ENCODE measurements at places on chromosomes 6 and 20.

- no peak for DNase-seq
Measured at GRCh38 chr6:34067814-34068213, 78.1 kb downstream of the GRM4 start.

GRCh38 chr20:44552050-44552449 is 30.2 kb upstream of the SERINC3 start:
- DNase-seq = no peak

DNA sequence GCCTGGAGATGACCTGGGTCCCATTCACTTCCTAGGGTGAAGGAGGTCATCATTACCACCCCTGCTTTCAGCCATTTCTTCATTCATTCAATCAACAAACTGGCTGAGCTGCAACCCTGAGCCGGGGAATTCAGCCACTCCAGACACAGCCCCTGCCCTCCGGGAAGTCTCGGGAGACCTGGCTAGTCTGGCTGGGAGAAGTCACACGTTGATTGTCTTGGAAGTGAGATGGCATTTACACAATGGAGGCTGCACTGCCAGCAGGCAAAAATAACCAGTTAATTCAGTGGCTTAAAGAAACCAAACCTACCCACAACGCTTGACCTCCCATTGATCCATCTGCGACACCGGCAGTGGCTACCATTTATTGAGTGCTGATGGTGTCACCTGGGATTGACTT is 2.0 kb upstream of the PMEPA1 start:
- no peak for DNase-seq

GRCh38 chr6:140276133-140276532 is 901.7 kb upstream of the CITED2 start:
- no peak for DNase-seq

DNA sequence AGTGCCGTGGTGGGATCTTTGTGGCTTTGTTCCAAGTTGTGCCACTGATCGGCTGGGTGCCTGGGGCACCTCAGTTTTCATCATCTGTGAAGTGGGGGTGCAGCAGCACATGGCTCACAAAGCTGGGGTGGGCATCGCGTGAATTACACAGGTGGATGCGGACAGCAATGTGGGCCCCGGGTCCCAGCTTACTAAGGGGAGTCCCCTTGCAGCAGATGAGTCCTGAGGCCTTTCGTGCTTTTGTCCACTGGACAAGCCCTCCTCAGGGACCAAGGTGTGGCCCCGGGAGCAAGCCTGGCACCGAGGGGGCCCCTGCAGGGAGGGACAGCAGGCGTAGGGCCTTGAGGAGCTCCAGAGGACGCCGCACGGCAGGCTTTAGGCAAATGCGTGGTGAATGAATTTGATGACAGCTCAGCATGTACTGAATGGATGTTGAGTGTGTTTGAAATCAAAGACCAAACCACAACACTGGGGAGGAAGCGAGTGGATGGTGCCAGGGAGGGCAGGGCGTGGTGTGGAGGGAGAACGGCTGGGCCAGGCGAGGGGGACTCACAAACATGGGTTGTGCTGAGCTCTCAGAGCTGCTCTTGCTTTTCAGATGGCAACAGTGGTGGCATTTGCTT is 53.2 kb downstream of the IRF4 start:
- peak; percentile 62 for DNase-seq

GRCh38 chr6:10399451-10399850 is 15.4 kb downstream of the TFAP2A start:
- DNase-seq = no peak

- DNase-seq = no peak
Measured at GRCh38 chr6:93272211-93272610, 147.1 kb downstream of the EPHA7 start.

DNA sequence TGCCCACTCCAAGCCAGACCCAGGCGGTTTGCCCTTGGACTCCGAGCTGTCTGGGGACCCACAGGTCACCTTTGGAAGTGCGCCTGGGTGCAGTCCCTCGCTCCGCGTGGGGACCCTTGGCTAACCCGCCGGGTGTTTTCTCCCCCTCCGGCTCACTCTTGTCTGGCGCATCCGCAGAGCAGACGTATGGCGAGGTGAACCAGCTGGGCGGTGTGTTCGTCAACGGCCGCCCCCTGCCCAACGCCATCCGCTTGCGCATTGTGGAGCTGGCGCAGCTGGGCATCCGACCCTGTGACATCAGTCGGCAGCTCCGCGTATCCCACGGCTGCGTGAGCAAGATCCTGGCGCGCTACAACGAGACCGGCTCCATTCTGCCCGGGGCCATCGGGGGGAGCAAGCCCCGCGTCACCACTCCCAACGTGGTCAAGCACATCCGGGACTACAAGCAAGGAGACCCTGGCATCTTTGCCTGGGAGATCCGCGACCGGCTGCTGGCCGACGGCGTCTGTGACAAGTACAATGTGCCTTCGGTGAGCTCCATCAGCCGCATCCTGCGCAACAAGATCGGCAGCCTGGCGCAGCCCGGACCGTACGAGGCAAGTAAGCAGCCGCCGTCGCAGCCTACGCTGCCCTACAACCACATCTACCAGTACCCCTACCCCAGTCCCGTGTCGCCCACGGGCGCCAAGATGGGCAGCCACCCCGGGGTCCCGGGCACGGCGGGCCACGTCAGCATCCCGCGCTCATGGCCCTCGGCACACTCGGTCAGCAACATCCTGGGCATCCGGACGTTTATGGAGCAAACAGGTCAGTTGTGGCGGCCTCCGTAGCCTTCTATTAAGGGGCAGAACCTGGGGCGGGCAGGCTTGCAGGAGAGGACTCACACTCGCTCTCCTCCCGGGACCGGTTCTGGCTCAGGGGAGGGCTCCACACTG is 1.1 kb downstream of the PAX1 start:
- DNase-seq = no peak

DNA sequence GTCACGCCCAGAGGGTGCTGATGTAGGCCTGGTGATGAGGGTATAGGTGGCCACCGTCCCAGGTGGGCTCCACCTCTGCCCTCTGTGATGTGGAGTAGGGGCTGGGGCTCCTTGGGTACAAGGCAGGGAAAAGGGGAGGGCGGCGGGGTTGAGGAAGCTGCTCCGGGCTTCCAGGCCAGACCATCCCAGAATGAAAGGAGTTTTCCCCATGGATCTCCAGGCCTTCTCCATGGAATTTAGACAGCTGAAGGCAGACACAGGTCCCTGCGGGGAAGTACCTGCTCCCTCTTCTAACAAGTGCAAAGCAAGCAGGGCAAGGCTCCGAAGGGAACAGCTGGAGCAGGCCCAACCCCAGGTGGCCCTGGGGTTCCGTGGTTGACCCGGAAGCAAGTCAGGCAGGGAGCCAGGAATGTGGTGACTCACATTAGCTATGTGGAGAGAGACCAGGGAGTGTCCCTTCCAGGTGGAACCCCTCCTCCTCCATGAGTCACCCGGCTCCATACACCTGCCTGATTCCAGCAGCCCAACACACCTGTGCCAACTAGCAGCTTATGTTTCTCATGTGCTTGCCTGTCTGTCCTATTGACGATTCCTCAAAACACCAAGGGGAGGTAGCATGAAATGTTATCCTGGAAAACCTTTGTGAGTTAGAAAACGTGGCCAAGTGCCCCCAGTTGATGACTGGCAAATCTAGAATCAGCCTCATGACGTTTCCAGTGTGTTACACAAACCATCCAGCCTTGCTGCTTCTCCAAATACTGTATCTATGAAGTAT is 59.7 kb upstream of the SNX9 start:
- DNase-seq = no peak

GRCh38 chr6:138546733-138547185 is 47.5 kb upstream of the NHSL1 start:
- no peak for DNase-seq

DNA sequence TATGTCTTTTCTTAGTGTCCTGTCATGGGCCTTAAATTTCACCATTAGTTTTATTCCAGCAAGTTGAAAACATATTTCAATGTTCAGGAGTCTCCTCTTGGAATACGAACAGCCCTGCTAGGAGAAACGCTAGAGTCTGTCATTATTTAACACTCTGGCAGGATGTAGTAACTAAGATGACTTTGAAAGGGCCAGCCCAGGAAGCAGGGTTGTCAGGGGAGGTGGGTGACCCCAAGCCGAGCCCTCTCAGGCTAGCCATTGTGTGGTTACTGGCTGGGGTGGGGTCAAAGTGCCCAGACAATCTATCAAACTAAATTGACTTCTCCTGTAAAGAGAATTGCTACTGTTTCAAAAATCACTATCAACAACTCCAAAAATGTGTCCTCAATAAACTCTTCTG is 67.8 kb downstream of the LY86 start:
- DNase-seq = no peak

DNA sequence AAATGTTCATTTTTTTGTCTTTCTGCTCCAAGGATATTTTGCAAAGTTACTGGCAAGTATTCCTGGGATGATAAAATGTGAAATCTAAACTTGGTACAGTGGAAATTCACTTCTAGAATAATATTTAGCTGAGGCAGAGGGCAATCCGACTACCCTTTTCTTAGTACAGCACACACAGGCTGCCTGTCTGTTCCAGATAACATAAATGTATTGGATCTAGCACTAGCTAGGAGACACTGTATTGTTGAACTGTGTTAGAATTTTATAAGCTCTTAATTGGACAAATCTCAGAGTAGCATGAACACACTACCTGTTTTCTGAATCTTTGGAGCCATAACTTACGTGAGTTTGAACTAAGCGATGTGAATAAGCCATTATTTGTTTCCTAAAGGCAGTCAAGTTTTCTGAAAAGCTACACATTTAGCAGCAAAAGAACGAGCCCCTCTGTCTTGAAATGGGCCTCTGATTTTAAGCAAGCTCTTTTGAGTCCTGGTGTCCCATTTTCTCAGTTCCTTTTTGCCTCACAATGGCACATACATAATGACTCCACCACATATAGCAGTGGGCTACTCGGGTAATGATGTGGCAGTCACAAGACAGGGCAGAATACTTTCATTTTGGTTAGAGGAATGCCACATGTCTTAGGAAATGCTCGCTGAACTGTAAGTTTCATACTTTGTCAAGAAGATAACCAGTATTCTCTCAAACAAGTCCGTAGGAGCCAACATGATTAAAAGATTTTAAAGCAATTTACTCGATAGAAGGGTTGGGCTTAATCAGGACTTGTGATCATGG is 116.5 kb upstream of the ESR1 start:
- DNase-seq = no peak

GRCh38 chr6:133704371-133704770 is 184.5 kb upstream of the TCF21 start:
- DNase-seq = no peak

DNA sequence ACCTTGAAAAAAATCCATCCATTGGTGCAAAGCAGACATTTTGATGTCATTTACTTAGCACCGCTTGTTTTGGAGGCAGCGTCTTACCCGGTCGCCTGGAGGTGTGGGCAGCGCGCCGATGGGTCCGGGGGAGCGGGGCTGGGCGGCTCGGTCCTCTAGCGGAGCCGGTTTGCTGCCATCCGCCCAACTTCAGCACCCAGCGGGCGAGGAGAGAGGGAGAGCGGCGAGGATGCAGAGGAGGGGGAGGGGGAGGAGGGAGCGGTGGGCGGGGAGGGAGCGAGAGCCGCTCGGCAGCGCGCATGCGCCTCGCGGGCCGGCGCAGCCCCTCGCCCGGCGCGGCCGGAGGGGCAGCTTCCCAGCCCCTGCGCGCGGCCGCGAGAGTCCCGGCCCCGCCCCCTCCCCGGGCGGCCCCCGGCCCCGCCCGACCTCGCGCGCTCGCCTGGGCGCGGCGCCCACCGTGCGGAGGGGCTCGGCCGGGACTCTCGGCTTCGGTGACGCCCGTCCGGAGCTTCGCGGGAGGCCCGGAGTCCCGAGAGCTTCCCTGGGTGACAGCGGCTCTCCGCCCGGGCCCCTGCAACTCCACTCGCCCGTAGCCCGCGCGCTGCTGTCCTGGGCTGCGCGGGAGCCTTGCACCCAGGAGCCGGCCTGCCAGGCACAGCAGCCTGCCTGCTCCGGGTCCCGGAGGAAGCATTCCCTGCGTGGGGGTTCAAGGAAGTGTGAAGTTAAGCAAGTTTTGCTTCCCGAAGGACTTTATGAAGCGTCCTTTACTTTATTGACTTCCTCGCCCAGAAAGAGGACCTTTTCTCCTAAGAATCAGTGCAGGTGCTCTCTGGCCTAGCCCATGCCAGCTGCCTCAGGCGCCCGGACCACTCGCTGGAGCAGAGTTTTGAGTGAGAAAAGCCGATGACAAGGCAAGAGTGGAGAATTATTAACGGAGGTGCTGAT is at the start of gene RGS17:
RGS17 (minus strand) TSS at position 246 of the 945 bp plus-strand sequence. CDS start 87,264 bp downstream, outside the sequence.
- peak; percentile 55 for DNase-seq

GRCh38 chr6:51655517-51655916 is 431.9 kb downstream of the PKHD1 start:
- no peak for DNase-seq

GRCh38 chr6:128029826-128030225 is 129.0 kb upstream of the THEMIS start:
- no peak for DNase-seq

DNA sequence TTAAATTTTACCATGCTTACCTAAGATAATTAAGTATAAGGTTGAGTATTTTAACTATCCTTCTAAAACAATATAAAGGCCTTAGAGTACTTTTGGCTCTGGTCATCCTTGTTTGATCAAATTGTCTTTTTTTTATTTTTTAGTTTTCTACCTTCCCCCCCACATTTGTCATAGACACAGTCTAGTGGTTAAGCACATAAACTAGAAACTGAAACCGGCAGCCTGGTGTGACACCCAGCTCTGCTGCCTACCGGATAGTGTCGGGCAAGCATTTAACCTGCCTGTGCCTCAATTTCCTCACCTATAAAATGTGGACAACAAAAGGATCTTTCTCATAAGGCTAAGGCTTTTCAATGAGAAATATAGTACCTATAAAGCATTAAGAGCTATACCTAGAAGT is 21.6 kb upstream of the TULP4 start:
- peak; percentile 44 for DNase-seq

DNA sequence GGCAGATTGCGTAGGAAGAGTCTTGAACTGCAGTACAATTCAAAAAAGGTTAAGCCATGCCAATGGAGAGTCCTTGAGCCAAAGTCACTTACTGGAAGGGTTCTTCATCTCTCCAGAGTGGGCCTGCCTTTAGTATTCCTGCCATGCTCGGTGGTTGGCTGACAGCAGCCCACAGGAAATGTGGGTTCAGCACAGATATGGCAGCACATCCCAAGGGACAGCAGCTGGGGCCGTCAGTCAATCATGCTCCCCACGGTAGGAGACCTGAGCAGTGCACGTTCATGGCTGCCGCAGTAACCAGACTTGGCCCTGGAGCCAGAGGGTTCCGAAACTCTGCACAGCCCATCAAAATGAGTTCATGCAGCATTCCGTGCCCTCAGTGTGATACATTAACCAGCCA is 63.6 kb upstream of the SIRPA start:
- no peak for DNase-seq

DNA sequence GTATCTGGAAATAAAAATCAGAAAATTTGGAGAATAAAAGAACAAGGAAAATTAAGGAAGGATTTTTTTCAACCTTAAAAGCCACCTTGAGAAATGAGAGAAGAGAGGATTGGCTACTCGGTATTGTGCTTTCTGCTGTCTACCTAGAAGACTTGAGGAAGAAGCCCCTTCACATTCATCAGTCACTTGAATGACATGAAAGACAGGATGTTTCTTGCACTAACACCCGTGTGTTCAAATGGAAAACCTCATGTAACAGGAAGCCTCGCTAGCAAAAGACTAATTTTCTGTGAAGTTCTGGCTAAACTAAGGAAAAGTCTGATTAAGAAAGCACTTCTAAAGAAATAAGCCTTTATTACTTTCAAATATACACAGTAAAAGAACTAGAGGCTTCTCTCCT is 69.9 kb downstream of the OLIG3 start:
- no peak for DNase-seq

GRCh38 chr6:29009358-29009757 is 4.2 kb upstream of the ZNF311 start:
- DNase-seq = no peak

Data from activated T-cell treated with anti-CD3 and anti-CD28 coated beads, Interleukin-2, amount 50 U/mL, for 24 hours (primary cell).